ENCODE measurements at places on chromosomes 7 and 10.

DNA sequence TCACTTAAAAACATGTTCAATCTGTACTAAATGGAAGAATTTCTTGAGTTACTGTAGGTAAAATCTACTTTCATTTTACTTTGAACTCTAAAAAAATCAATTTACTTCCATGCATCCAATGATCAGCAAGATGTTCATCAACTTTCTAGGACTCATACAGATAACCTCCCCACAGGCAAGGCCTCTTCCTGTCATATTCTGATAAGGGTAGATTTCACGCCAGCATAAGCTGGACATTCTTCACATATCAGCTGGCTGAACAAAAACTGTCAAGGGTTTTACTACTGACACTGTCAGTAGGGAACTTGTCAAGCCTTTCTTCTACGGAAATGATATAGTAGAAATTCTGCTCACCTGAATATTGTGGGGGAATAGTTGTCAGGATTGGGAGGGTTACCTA, 244.9 kb downstream of the THSD7A start:
- DNase-seq: no peak

- no peak for DNase-seq
Measured at GRCh38 chr7:45583296-45583695, 9.1 kb downstream of the ADCY1 start.

- DNase-seq: peak; percentile 31
Measured at GRCh38 chr10:102119417-102120141, 589 bp downstream of the LDB1 start.

DNA sequence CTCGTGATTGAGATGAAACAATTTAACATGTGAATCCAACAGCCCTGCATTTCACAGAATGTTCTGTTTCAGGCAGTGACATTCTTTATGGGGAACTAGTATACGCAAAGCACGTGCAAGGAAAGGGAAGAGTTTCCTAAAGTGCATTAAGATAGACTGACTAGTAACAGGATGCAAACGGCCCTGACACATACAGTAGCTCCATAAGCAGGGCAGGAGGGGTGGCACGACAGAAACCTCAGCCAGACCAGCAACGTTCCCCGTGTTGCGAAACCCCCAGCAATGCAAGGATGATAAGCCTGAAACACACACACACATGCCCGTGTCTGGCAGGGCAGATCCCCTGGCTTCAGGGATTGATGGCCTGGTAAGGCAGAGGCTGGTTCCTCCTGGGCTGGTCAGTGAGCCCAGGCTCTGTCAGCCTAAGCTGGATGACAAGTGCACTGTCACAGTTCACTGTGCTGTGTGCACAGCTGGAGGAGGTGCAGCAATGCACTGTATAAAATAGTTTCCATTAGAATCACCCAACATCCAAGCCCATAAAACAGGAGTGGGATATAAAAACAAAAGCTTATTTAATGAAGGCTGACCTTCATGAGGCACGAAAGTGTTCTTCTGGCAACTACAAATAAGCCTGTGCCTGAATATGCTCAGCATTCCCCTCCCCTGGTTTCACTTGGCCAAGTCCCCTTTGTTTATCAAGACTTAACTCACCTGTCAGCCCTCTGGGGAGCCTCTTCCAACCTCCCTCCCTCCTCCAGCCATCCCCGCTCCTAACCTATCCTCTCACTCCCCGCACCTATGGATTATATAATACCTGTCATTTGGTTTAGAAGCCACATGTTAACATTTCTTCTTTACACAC, 88.8 kb downstream of the GSAP start:
- peak; percentile 25 for DNase-seq

Measured in SHP77 (cell line).